ENCODE measurements at places on chromosomes 11 and 22.

GRCh38 chr11:38411149-38411548 lies 1813.1 kb upstream of the RAG2 start:
- no peak for DNase-seq

DNA sequence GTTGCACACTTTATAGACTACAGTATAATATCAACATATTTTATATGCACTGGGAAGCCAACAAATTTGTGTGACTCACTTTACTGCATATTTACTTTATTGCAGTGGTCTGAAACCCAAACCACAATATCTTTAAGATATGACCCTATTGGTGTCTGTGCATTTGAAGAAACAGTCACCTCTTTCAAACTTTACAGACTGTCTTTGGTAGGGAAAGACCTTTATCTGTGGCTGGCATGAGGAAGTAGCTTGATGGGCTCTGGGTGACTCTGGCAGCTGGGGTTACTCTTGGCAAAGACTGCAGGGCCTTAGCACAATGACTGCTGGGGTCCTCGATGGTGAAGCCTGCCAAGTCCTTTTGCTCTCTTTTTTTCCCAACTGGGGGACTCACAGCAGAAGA lies 21.3 kb upstream of the ABTB2 start:
- DNase-seq: no peak

- DNase-seq: no peak
These were observed 87.0 kb upstream of the CRYBB3 start for GRCh38 chr22:25112538-25113253.

DNA sequence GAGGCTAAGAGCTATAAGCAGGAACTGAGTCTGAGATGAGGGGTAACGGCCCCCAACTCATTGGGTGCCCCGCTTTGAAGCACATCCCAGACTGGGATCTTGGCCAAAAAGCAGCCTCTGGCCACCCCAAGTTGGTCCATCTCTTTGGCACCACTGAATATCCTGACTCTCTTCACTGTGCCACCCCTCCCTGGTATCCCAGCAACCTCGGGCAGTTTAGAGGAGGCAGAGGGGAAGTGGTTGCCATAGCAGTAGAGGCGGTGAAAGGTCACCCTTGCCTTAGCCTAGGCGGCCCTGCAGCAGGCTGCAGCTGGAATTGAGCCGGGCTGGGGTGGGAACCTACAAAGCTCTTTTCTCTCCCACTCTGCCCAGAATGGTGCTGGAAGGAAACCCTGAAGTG lies 1.1 kb downstream of the PELI3 start:
- no peak for DNase-seq

DNA sequence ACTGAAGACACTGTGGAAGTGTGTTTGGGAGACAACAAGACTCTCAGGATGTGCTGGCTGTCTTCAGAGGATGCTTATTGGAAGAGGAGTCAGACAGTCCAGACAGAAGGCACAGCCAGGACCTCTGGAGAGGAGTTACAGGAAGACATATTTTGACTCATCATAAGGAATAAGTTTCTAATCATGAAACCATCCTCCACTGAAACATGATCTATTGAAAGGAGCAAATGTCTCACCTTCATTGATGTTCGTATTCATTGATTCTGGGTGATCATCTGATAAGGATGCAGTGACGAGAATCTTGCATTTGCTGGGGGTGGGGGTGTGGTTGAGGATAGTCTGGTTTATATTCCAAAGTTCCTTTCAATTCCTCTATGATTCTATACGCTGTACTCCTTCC lies 2.5 kb upstream of the CXCR5 start:
- no peak for DNase-seq

DNA sequence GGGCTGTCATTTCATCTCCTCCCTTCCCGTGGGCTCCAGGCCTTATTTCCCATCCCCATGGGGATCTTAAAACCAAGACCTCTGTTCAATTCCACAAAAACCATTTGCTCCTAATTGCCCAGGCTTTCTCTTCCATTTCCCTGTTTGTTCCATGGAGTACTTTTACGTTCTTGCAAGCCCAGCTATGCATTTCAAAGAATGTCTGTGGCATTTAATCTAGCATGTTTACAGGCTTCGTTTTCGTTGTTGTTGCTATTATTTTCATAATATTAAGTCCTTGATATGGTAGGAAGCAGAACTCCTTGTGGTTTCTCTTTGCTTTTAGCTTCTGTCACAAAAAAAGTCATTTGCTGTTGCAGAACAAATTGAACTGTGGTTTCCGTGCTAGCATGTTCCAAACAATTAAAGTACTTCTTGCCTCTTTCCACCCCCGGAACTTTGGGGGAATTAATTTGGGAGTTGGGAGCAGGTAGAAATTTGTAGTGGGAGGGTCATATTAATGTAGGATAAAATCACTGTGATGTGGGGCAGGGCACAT lies 68.1 kb upstream of the SLC22A12 start:
- no peak for DNase-seq

GRCh38 chr22:48652796-48653195 lies 1174.9 kb downstream of the BRD1 start:
- DNase-seq: no peak

- no peak for DNase-seq
These were observed 23.4 kb upstream of the FGF19 start for GRCh38 chr11:69727266-69727665.

DNA sequence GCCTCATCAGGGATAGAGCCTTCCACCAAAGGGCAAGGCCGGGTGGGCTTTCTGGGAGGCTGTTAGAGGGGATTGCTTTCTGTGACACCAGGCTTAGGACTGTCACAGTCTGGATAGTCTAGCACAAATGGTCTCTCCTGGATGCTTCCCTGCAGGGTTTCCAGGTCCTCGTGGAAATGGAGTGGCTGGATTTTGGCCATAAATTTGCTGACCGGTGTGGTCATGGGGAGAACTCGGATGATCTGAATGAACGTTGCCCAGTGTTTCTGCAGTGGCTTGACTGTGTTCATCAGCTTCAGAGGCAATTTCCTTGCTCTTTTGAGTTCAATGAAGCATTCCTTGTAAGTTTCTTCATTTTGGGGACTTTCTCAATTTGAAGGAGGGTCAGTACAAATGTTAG lies 67.1 kb upstream of the HORMAD2 start:
- DNase-seq: no peak

GRCh38 chr11:116439361-116439677 lies 333.5 kb downstream of the BUD13 start:
- DNase-seq: no peak

GRCh38 chr22:33666279-33666960 lies 253.9 kb downstream of the LARGE1 start:
- no peak for DNase-seq

DNA sequence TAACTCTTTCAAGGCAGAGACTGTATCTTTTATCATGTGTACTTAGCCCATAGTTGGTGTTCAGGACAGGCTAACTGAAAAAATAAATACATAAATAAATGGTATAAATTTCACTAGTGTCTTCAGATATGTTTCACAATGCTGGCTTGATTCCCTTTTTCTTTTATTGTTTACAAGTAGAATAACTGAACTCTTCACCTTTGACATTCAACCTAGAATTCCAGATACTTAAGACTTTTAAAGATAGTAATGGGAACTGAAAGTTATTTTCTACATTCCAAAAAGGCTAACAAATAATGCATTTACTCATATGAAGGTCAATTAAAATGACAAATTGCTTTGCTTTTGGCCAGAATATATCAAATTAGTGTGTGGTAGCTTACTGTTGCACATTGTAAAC lies 411.3 kb upstream of the TENM4 start:
- DNase-seq: no peak

DNA sequence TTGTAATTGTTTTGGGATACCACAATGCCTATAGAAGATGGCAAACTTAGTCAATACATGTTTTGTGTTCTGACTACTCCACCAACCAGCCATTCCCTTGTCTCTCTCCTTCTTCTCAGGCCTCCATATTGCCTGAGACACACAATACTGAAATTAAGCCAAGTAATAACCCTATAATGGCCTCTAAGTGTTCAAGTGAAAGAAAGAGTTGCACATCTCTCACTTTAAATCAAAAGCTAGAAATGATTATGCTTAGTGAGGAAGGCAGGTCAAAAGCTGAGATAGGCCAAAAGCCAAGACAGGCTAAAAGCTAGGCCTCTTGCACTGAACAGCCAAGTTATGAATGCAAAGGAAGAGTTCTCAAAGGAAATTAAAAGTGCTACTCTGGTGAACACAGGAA lies 318.7 kb downstream of the TTC28 start:
- no peak for DNase-seq

DNA sequence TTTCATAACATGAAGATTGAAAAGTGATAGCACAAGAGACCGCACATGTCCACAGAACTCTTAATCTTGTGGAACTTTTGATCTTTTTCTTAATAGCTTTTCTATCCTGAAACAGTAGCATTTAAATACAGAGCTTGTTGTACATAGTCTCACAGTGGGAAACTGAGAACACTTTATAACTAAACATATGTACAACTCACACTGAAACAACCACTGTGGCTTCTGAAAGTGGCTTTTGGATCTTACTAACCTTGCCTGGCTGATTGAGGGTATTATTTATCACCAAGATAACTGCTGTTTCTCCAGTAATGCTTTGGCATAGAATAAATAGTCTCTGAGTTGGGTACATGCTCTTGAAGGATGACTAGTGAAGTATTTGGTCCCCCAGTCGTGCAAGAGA lies 10.2 kb downstream of the BARX2 start:
- no peak for DNase-seq

DNA sequence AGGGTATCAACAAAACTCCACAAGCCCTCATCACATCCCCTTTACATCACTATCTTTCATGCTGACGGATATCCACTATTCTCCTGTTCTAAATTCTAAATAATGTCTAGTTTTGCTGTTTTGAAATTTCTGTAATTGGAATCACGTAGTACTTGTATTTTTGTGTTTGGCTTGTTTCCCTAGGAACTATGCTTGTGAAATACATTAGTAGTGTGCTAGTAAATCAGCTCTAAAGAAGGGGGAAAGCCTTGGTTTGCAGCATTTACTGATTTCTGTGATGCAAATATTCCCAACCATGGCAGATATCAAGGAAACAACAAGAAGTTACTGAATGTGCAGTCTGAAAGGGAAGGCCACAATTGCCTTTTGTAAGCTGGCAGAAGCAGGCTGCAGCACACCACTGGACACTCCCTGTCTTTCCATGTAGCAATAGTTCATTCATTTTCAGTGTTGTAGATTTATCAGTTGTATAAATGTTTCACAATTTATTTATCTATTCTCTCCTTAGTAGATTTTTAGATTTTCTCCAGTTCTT lies 4.7 kb upstream of the FOLH1 start:
- no peak for DNase-seq

Data from right hindlimb (tissue), 1 donor.